ENCODE measurements at places on chromosomes 6 and 20.
A peak's percentile ranks its signal among the peaks of the same experiment; 100 is the strongest.

DNA sequence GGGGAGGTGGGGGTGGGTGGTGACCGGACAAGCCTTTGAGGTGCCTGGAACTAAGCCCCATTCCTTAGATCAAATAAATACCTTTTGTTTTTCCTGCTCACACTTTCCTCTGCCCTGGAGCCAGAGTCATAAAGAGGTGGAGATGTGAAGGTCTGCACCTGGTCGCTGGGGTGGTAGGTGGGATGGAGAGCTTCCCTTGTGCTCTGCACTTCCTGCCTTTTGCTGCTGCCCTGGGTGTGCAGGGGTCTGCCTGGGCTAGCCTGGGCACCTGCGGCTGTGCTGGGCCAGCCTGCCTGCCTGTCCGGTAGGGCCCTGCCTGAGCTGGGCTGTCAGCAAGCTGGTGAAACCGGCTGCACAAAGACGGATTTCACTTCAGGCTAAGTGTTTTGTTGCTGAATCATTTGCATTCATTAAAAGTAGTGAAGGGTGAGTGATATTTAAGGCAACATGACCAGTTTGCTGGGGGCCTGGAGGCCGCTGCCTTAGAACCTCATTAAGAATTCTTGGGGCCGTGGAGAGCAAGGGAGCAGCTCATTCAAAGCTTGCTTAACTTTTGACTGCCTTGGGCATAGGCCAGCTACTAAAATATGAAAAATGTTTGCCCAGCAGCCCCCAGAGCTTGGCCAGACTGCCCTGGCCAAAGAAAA is 20.5 kb downstream of the PTK7 start:
- no peak for DNase-seq

GRCh38 chr6:102717737-102718456 is 1324.4 kb downstream of the GRIK2 start:
- no peak for DNase-seq

- no peak for DNase-seq
These were observed 25.0 kb downstream of the IL22RA2 start for GRCh38 chr6:137148306-137149034.

DNA sequence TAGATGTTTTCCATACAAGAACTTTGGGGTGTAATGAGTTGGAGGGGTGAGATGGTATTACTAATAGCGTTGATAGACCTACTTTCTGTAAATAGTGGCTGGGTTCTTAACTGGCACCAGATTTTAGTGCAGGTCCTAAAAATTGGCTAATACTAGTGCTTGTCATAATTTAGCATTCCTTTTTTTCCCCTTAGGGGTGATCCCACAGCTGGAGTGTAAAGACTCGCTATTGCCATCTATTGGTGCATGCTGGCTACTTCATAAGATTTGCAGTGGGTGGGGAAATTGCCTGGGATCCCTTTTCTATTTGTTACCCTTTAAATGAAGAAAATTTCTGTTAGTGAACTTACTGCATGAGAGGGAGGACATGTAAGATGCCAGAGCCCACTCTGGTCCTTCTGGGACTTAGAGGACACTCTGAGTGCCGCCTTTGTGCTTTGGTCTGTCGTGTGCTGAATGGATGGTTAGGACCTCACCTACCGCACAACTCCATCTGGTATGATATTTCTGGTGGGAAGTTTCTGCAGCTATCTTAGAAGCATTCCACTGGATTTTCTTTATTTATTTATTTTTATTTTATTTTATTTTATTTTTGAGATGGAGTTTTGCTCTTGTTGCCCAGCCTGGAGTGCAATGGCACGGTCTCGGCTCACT is 195.5 kb downstream of the JARID2 start:
- no peak for DNase-seq

GRCh38 chr20:3798373-3798768 is 2.3 kb downstream of the CDC25B start:
- DNase-seq, result no peak

DNA sequence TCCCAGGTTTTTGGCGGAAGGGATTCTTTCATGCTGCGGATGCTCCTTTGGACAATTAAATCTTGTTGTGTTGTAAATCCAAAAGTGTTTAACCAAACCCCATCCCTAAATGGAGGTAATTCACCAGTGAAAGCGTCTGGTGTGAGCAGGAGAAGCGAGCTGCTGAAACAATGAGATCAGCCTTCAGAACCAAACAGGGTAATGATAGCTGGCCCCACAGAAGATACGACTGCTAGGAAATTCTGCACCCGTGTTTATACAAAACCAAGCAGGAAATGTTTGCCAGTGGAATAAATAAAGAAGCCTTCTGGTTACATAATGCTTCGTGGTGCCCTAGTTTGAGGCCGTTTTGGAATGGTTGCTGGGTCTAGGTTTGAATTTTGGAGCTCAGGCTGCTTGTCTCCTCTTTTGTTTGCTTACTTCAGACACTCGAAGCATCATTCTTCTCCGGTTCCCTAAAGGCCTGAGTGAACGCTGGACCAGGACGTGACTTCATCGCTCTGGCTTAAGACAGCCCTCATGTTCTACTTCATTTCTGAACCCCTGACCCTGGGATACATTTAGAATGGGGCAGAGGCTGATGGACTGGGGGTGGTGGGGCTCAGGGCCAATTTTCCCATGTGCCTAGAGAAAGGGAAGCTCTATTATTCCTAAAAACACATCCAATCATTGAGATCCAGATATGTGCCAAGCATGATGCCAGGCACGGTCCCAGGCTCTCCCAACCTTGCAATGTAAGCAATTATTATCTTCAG is 61.6 kb upstream of the JAG1 start:
- DNase-seq, result no peak

DNA sequence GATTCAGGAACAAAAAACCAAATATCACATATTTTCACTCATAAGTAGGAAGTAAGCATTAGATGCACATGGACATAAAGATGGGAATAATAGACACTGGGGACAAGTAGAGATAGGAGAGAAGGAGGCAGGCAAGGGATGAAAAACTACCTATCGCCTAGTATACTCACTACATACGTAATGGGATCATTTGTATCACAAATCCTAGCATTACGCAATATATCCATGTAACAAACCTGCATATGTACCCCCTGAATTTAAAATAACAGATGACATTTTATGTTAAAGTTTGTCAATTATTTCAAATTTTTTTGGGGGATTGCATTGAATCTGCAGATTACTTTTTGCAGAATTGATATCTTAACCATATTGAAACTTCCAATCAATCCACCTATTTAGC is 660.5 kb upstream of the MAN1A1 start:
- DNase-seq, result no peak

DNA sequence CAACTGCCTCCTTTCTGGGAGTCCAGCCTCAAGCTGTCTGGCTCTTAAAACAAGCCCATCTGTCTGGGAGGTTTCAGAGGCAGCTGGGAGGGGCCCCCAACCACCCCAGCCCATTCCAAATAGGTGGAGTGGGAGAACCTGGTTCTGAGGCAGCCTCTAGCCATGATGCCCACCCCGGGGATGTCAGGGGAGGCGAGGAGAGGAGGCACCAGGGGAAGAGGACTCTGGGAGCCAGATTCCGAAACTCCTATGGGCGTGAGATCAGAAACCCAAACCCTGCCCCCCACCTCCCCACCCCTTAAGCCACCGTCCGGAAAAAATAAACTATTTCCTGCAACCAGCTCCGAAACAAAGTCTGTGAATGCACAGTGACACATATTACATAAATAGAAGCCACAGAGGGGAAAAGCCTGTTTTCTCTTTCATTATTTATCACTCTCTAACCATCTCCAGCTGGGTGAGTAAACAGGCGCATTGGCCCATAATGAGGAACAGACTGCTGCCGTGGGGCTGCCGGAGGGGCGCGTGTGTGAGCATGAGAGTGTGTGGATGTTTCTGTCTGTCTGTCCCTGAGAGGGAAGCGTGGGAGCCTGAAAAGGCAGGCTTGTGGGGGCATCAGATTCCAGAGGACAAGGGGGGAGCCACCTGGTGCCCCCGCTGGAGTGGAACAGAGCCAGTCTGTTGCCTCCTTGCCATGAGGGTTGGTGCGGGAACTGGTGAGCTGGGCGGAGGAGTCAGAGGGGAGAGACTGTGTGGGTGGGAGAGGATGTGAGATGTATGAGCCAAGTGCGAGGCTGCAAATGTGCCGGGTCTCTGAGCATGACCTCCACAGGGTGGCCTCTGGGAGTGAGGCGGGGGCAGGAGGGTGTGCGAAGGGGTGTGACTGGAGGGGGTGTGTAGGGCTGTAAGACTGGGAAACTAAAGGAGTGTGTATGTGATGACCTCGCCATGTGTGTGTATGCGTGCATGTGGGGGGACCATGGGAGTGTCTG is 14.3 kb upstream of the FOXP4 start:
- peak; percentile 56 for DNase-seq

GRCh38 chr6:41767112-41767833 is 12.4 kb downstream of the FRS3 start:
- no peak for DNase-seq

Data from stimulated activated CD4-positive, alpha-beta T cell treated with anti-CD3 and anti-CD28 coated beads, Interleukin-1b, Interleukin-23, amount 100 ng/mL, for 1 hour (primary cell).